ENCODE measurements at places on chromosomes 1 and 21.
A peak's percentile ranks its signal among the peaks of the same experiment; 100 is the strongest.

DNA sequence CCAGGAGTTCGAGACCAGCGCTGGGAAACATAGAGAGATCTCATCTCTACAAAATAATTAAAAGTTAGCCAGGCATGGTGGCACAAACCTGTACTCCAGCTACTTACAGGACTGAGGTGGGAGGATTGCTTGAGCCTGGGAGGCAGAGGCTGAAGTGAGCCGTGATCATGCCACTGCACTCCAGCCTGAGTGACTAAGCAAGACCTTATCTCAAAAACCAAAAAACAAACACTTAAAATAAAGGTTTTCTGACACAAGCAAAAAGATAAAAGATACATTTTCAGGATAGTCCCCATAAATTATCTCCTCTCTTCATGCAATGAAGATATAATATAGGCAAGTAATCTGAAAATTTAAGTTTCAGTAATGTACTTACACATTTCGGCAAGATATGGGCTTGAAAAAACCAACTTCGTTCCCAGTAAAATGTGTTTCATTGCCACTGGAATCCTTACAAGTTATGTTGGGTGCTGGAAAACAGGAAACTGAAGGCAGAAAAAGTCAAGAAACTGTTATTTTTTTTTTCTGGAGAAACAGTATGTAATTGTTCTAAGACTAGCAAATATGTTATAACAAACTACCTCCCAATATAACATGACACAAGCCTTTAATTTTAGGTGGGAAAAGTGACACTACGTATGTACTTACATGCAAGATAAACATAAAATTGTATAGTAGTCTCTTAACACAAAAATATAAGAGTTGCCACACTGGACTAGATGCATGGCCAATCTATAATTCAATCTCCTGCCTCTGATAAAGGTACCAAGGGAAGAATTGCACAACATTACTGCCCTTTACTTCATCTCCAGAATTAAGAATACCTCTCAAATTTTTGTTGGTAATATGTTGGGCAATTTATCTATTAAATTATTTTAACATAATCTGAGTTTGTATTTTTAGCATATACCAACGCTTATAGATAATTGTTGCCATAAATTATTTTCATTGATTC is 15.7 kb downstream of the TM2D1 start:
- no peak for DNase-seq

DNA sequence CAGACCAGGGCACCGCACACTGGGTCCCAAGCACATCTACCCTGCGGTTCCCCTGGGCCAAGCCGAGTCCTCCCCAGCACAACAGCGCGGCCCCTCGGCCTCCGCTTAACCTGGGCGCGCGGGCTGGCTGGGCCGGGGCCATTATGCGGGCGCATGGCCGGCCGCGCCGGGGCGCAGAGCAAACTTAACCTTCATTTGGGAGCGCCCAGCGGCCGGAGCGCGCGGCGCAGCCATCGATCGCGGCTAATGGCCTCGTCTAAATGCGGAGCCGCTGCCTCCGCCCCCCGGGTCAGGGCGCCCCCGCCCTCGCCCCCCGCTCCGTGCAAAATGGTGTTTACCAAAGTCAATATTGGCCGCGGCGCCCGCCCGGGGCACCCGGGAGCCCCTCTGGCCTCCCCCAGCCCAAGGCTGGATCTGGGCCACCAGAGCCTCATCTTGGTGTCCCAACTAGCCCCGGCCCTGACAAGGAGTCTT is 272.1 kb downstream of the TRABD2B start:
- DNase-seq: no peak

DNA sequence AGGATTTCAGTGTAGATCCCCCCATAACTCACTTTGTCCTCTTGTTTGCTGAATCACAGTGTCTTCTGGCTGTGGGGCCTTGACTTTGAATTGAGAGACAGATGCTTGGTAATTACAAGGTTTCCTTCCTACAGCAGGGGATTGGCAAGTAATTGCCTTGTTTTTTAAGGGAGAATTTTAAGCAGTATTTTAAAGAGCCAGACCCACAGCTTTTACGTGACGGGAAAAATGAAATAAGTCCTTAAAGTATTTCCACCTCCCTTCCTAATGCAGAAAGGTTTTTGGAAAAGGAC is 41.0 kb downstream of the PGBD5 start:
- DNase-seq: no peak

DNA sequence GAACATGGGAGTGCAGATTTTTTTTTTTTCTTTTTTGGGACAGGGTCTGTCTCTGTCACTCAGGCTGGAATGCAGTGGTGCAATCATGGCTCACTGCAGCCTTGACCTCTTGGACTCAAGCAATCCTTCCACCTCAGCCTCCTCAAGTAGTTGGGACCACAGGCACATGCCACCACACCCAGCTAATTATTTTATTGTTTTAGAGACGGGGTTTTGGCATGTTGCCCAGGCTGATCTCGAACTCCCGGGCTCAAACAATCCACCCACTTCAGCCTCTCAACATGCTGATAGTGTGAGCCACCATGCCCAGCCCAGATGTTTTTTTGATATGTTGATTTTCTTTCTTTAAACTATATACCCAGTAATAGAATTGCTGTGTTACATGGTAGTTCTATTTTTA is 57.7 kb downstream of the RGSL1 start:
- DNase-seq: peak; percentile 68

- peak; percentile 50 for DNase-seq
Measured at GRCh38 chr1:85502625-85503083, 37.7 kb upstream of the DDAH1 start.

DNA sequence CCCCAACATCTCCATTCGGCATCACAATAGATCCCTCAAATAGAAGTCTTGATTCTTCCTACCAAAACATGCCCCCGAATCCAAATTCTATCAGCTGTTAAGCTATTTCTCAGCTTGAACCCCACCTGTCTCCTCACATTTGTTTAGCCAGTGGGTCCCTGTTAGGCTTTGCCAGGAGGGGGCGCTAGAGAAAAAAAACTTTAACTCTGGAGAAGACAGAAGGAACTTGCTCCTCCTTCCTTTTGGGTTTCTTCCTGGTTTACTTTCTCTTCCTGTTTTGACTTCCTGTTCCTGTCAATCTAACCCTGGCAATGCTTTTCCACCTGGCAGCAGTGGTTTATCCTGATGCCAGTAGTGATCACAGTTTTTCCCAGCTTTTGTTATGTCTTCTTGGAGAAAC is 95.6 kb upstream of the KCNK1 start:
- peak; percentile 38 for DNase-seq

DNA sequence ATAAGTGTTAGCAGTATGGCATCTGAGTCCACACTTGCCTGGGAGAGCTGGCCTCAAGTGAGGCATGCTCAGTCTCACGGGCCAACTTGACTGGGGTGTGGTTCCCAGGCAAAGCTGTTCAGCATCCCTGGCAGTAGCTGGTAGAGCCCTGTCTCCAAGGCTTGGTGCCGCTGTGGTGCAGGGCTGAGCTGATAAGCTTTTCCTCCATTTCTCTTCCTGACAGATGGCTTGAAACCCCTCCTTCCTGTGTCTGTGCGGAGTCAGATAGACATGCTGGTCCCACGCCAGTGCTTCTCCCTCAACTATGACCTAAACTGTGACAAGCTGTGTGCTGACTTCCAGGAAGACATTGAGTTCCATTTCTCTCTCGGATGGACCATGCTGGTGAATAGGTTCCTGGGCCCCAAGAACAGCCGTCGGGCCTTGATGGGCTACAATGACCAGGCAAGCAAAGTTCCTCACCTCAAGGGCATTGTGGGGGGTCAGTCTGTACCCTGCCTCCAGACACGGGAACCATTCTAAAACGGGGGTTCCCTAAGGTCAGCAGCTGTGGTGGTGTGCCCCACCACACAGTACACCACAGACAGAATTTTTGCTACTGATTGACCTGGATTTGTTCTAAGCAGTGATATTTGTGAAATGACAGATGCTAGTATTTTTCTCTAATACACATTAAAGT is 13.7 kb upstream of the MIIP start:
- no peak for DNase-seq

DNA sequence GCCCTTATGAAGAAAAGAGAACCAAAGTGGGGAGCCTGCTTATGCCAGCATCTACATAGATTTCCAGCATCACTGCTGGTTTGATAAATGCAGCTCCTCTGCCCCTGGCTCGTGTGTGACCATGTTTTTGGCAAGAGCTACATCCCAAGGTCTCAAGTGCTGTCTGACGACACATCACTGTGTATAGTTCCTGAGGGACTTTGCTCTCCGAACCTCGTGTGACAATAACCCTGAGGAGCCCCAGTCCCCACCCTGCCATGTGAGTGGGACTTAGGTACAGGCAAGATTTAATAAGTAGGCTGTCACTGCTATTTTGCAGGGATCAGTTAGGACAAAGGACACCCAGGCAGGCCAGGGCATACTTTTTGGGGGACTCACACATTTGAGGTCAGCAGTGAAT is 28.8 kb upstream of the RERE start:
- DNase-seq: no peak

GRCh38 chr1:197683895-197684553 is 91.3 kb downstream of the DENND1B start:
- no peak for DNase-seq

- DNase-seq: no peak
Measured at GRCh38 chr1:222786121-222786520, 28.7 kb upstream of the DISP1 start.

GRCh38 chr1:235617808-235618207 is 31.8 kb downstream of the GNG4 start:
- DNase-seq: no peak

DNA sequence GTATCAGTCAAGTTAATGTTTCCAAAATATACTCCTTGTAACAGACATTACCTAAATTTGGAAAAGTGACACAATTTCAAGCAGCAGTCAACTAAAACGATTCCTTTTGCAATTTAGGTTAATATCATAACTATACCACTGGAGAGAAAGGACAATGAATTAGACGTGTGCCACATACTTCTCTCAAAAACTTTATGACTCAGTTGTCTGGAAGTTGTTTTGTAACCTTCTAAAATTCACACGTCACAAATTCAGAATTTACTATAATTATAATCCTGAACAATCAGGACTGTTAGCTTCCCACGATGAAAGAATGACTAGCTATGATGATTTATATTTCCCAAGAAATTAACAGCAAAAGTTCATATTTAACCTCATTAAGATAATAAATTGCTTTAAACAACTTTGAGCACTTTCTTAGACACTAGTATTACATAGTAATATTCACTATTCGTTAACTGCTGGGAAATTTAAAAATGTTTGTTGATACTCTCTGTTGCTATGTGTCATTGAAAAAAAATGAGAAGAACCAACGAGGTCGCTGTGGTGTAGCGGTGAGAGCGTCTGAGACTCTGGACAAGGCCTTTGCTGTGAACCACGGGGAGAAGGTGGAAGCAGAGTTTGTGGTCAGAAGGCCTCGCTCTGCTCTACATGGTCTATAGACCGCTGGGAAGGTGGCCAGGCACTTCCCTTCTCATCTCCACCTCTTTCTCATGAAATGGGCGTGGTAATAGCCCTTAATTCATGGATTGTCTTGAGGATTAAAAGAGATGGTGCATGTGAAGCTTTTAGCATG is 27.9 kb upstream of the BATF3 start:
- DNase-seq: no peak

GRCh38 chr1:185376840-185377635 is 60.0 kb upstream of the IVNS1ABP start:
- no peak for DNase-seq

DNA sequence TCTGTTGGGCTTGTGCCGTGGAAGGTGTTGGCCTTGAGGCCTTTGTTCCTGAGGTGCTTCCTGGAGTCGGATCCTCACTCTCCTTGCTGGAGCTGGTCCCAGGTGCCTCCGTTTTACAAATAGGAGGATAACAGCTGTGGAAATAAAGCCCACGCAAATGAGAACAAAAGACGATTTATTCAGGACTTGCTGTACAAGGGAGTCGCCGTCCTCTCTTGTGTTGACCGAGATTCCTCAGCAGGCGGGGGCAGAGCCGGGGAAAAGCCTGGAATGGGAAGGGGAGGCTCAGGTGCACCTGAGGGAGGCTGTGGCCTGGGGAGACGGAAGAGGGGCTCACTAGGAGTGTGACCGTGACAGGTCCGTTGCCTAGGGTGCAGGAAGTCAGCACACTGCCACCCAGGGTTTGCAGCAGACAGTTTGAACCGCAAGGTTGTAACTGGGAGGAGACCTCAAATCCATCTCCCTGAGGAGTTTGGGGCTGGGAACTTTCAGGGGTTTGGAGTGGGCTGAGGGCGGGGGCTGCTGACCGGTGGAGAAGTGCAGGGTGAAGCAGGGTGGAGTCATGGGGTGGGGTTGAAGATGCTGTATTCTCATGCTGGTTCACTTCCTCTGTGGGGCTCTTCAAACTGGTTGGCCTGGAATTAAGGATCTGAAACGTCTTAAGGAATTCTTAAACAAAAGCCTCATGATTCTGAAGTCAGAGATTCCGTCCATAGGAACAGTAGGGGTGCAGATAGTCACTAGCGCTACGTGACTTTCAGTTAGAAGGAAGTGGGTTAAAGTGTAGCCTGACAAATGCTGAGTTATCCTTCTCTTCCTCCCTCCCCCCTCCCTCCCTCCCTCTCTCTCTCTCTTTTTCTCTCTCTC is 2.6 kb upstream of the CSTB start:
- DNase-seq: no peak

Data from LoVo (cell line).